ENCODE measurements at places on chromosomes 1 and 21.

DNA sequence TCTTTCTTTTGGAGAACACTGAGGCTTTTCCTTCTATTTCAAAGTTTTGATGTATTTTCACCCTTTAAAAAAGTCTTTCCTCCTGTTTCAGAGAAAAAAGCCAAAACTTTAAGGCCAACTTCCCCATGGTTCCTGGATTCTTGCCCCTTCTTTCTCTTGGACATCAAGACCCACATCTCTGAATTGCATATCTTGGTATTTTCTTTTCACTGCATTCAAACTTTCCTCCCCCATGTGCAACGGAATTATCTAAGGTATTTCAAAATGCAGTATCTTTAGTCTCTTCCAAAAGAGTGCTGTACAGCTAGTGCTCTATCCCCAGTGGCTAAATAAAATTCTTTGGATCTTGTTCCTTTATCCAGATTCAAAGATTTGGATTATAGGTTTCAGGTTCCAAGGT lies 81.1 kb upstream of the TSPAN2 start:
- DNase-seq, result no peak

DNA sequence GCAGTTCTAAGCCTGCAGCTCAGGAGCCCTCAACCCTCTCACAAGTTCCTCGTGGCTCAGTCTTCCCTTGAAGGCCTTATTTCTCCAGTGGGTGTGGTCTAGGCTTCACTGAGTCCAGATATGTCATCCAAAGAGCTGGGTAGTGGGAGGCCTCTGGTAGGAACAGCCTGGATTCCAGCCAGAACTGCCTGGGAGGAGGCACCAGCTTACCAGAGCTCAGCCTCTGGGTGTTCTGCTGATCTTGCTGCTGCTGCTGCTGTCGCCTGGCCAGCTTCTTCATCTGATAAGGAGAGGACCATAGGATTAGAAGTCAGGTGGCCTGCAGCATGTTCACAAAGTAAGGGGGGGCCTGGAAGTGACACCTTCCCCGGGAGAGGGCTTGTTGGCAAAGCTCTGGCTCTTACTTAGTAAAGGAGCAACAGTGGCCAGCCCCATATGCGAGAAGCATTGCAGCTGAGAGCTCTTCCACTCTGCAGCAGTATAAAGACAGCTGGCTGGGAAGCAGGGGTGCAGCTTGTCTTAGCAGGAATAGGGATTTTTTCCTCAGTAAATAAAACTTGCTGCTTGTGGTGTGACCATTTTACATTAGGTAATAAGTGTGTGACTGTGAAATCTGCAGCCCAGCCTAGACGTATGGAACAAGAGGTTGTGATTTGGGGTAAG lies 148.5 kb downstream of the LMX1A start:
- no peak for DNase-seq

GRCh38 chr21:45817345-45817744 lies 164.2 kb upstream of the COL6A1 start:
- DNase-seq, result no peak

GRCh38 chr21:42341776-42342542 lies 8.8 kb downstream of the TFF2 start:
- no peak for DNase-seq

Data from T-helper 1 cell (primary cell).